ENCODE measurements at places on chromosomes 6 and 20.
A peak's percentile ranks its signal among the peaks of the same experiment; 100 is the strongest.

- DNase-seq: no peak
These were observed 900.1 kb upstream of the SLC35B3 start for GRCh38 chr6:9335431-9335830.

GRCh38 chr6:169650959-169651292, 50.9 kb downstream of the WDR27 start:
- DNase-seq: no peak

DNA sequence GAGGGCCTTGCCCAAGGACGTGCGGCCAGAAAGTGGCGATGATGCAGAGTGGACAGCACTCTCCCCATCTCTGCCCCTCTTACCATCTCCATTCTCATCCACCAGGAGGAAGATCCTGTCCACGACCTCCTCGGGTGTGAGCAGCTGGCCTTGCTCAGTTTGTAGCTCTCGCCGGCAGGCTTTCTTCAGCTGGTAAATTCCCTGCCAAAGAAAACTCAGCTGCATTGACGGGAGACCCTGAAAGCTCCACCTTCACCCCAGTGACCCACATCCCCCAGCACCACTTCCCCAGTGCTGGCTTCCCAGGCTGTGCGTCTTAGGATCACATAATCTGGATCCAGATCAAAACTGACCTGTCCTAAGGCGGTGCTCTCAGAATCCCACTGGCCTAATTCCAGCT, 9.2 kb downstream of the GUCA1B start:
- no peak for DNase-seq

GRCh38 chr6:100460650-100461204, 4.0 kb downstream of the SIM1 start:
- DNase-seq: no peak

GRCh38 chr6:111651185-111652034, 45.7 kb upstream of the TRAF3IP2 start:
- DNase-seq: no peak

- no peak for DNase-seq
These were observed 119.1 kb downstream of the PRND start for GRCh38 chr20:4840801-4841200.

GRCh38 chr6:29510746-29511300, 23.1 kb upstream of the MAS1L start:
- DNase-seq: no peak

DNA sequence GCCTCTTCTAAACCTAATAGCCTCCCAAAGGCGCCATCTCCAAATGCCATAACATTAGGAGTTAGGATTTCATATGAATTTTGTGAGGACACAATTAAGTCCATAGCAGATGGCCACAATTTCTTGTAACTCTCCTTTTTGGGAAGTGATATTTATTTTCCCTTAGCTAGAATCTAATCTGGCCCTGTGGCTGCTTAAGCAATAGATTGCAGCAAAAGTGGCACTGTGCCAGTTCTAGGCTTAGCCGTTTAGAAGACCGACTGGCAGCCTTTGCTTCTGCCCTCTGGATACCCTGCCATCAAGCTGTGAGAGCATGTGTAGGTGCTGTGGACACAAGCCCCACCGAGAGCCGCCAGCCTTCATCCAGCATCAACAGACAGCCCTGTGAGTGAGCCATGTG, 15.9 kb upstream of the ADGB start:
- DNase-seq: peak; percentile 19

GRCh38 chr6:108666656-108667260, 106.0 kb downstream of the FOXO3 start:
- DNase-seq: no peak

DNA sequence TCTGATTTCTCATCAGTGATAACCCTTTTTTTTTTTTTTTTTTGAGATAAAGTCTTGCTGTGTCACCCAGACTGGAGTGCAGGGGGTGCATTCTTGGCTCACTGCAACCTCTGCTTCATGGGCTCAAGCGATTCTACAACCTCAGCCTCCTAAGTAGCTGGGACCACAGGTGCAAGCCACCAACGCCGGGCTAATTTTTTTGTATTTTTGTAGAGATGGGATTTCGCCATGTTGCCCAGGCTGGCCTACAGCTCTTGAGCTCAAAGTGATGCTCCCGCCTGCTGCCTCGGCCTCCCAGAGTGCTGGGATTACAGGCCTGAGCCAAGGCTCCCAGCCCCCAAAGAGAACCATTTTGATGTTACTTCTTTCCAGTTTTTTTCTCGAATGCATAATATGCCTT, 2.2 kb downstream of the FABP7 start:
- no peak for DNase-seq

GRCh38 chr6:137573739-137574138, 79.5 kb upstream of the OLIG3 start:
- DNase-seq: no peak

DNA sequence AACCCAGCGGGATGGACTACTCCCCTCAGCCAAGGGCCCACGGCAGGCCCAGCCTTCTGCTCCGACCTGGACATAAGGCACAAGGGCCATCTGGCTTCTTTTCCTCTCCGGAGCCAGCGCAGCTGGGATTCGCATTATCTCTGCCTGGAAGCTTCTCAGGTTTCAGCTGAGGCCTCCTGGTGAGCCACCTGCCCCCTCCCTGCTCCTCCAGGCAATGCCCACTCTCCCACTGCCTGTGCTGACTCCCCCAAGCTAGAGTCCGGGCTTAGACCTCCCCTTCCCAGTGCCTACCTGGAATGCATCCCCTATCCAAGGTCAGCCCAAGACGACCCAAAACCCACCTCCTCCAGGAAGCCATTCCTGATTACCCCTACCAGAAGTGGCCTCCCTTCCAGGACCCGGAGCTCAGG, 60.7 kb downstream of the EZR start:
- no peak for DNase-seq

- DNase-seq: no peak
These were observed 50.9 kb upstream of the DUSP22 start for GRCh38 chr6:241336-241865.

- DNase-seq: no peak
These were observed 287.8 kb downstream of the PTPRT start for GRCh38 chr20:42901689-42902440.

GRCh38 chr6:100850174-100850573, 31.0 kb downstream of the ASCC3 start:
- DNase-seq: no peak

DNA sequence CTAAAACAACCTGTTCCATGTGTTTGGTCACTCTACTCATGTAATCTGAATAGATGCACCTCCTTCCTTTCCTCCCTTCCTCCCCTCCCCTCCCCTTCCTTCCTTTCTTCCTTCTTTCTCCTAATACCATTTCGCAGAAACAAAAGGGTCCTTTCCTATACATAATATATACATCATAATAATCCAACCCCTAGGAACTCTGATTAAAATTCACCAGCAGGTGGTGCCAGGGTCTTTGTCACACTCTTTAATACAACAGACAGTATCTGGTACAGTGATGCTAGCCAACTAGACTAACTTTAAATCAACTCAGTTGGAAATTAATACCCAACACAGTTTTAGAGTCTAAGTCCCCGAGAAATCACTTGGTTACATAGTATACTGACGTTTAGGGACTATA, 181.2 kb upstream of the SHLD1 start:
- peak; percentile 76 for DNase-seq

DNA sequence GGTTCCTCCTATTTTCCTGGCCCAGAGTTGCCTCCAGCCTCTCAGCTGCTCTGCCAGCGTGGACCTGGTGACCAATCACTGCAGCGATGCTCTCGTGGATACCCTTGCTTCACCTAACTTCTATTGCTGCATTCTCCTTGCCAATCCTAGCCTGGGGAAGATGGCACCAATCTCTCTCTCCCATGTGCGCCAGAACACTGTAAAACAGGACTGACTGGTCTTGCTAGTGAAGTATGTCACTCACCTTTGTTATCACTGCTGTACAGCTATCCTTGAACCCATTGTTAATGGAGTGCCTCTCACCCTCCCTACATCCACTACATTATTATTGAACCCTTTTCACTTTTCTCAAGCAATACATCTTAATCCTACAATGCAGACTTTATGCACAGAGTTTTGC, 80.1 kb downstream of the LYRM4 start:
- no peak for DNase-seq

DNA sequence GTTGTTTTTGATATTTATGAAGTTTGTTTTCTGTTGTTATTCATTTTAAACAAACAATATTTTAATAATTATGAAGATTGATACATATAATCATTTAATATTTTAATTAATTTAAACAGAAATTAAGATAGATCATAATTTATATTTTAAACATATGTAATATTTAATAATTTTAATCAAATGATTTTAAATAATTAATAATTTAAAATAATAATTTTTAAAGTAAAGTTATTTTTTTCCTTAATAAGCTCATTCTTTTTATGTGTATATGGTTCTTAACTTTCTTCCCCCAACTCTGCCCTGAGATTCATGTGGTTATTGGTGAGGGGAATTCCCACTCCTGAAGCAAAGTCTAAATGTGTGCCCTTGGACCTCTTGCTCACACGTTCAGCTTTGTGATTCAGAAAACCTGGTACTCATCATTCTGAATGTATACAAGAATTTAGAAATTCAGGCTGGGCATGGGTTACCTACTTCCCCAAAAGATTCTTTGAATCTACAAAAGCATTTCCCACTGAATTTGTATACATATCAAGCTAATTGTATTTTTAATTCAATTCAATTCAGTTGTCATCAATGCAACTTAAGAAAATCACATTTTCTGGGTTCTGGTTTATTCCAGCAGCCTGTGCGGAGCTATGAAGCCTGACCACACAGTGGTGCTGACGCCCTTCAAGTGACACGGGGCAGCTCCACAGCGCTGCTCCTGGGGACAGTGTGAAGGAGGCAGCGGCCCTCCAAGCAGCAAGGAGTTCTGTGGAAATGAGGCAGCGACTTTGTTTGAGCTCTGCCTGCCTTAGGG, 168.9 kb upstream of the UST start:
- DNase-seq: peak; percentile 72

DNA sequence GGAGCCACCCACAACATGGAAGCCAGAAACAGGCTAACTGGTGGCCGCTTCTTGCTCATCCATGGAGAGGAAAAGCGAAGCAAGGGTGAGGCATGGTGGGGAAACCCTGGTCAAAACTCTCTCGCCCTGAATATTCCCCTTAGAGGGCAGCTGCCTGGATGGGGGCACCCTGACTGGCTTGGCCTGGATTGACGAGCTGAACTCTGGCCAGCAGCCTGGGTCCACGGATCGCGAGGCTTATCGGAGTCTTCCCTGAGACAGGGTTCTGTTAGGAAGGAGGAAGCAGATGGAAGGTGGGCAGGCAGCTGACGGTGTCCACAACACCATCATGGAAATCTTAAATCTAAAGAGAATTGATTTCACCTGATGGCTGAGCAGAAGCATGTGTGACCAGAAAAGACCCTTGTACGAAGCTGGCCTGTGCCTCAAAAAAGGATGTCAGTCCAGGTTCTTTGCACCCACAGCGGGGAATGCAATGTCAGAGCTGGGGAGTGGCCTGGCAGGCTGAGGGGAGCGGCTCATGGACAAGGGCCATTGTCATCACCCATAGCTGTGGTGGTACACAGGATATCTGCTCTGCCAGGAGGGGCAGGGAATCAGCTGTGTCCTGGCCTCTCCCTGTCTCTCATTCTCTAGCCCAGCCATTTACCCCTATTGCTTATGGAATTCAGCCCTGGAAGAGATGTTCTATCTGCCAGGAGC, 109.4 kb upstream of the SNX9 start:
- DNase-seq: no peak

- DNase-seq: peak; percentile 78
These were observed 18.7 kb downstream of the UQCC2 start for GRCh38 chr6:33692760-33693158.

DNA sequence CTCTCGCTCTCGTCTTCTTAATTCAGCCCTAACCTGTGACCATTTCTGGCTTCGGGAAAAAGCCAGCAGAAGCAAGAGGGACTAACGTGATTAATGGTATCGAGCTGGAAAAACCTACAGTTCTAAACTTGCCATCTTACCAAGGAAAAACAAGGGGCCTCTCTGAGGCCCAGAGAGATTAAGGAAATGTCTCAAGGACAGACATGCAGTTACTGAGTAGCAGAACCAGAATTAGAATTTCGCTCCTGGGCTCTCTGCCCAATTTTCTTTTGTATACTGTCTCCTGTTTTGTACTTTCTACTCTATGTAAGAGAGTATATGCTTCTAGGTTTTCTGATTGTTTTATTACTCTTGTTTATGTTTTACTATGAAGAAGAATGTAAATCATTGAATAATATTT, 67.8 kb upstream of the LTV1 start:
- DNase-seq: no peak

DNA sequence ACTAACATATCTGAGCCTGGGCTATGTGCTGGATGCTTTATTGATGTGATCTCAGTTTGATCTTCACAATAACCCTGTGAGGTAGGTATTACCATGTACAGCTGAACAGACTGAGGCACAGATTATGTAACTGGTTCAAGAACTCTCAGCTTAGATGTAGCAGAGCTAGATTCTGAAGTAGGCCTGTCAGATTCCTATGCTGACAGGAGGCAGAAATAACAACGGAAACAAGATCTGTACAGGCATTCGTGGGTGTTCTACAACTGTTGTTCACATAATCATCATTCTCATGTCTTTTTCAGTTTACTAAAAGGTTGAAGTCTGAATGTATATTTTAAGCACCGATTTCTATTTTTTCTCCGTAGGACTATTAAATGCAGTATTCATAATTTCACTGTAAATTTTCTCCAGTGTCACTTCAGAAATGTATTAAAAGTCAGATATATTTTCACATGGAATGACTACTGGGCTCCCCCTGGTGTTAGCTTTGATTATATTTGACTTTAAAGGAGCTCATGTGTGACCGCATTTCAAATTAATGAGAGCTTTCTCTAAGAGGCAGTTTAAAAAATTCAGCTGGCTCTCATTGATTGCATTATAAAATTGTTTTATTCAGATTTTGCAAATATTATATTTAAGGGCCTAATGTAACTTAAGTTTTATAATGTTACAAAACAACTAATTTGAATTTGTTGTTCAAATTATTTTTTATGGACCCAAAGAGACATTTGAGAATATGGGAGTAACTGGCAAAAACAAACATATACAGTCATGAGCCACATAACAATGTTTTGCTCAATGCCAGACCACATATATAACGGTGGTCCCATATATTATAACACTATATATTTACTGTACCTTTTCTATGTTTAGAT, 36.4 kb upstream of the SLC17A4 start:
- DNase-seq: peak; percentile 22

DNA sequence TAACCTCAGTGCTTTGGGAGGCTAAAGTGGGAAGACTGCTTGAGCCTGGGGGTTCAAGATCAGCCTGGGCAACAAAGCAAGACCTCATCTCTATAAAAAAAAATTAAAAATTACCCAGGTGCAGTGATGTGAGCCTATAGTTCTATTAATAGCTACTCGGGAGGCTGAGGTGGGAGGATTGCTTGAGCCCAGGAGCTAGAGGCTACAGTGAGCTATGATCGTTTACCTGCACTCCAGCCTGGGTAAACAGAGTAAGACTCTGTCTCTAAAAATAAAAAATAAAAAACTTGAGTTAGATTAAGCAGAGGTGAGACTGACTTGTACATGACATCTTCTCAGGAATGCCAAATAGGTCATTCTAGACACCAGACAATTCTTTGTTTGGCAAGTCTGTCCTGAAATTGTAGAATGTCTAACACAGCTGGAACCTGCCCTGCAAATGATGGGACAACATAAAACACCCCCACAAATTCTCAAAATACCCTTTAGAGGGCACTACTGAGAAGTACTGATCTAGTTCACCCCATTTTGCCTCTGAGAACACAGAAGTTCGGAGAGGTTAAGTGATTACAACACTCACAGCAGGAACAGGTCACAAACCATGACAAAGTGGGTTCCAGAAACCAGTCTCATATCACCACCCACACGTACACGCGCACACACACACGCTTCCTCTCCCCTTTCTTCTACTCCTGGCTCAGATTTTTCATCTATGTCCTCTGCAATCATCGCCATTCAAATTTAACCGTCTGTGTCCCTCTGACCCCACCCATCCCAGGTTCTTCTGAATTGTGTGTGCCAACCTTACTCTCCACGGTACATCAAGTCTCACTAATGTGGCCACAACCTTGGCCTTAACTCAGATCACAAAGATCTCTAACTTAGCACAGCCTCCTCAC, 38.3 kb downstream of the ARHGAP18 start:
- DNase-seq: peak; percentile 79

All from CD4-positive, alpha-beta T cell treated with Interleukin-1 beta for 1 hour (primary cell).